Fibroblast of skin of right quadriceps (primary cell): ENCODE measurements at places on chromosomes 7 and 10.

DNA sequence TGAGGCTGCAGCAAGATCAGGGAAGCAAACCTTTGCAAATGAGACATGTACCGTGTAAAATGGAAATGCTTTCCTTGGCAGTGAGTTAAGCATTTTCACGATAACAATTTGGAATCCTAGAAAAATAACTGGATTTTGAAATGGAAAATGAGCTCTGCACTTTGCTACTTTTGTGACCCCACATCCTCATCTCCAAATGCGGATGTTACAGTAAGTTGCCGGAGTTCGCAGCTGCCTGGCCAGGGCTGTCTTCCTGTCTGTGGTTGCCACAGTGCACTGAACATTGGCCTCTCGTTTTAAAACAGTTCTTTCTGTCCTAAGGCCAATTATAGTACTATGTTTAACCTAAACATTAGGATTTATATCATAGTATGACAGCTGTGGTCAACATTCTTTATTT, 136.2 kb upstream of the FZD8 start:
- no peak for DNase-seq

- peak; percentile 75 for DNase-seq
Observed at GRCh38 chr10:12540341-12540781, 191.0 kb downstream of the CAMK1D start.

GRCh38 chr10:64486149-64486548, 964.9 kb downstream of the REEP3 start:
- peak; percentile 86 for DNase-seq

DNA sequence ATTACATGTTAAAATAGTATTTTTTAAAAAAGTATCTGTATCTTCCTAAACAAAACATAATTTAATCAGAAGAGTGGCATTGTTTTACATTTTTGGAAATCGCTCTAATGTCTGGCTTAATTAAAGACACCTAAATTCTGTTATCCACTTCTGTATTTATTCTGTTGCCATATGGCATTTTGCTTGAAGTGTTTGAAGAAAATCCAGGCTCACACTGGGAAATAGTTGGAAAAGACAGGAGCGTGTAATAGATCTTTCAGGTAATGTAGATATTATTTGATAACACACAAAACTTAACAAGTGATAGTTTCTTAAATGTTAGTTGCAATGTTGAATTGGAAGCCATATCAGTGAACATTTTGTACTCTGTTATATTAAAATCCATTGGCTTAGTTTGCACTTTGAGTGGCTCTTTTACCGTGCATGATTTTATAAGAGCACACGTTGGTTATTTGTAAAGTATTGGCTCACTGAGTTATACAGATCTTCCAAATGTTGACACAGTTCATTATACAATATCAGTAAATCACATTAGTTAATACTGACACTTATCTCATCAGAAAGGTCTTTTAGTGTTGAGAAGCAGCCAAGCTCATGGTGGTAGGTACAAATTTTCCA, 128.4 kb upstream of the NPVF start:
- no peak for DNase-seq

DNA sequence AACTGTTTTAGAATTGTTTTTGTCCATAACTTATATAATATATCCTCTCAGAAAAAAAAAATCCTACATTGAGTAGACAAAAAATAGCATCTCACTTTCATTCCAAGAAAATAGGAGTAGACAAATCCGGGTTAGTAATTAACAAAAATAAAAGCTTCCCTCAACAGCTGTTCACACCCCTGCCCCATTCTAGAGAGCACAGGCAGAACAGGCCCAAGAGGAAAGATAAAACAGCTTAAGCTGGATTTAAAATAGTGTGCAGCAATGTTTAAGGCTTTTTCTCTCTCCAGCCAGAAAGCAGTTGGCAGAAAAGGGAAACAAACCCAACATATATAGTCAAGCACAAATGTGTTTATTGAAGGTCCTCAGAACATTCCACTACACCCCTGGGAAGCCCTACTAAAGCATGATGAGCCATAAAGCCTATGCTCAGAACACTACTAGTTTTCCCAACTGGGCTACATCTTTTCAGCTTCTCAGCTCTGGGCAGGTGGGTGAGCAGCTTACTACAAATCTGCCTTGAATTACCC, 189.9 kb downstream of the MTERF1 start:
- DNase-seq = no peak

- no peak for DNase-seq
Observed at GRCh38 chr10:62306663-62307062, 38.0 kb upstream of the RTKN2 start.

DNA sequence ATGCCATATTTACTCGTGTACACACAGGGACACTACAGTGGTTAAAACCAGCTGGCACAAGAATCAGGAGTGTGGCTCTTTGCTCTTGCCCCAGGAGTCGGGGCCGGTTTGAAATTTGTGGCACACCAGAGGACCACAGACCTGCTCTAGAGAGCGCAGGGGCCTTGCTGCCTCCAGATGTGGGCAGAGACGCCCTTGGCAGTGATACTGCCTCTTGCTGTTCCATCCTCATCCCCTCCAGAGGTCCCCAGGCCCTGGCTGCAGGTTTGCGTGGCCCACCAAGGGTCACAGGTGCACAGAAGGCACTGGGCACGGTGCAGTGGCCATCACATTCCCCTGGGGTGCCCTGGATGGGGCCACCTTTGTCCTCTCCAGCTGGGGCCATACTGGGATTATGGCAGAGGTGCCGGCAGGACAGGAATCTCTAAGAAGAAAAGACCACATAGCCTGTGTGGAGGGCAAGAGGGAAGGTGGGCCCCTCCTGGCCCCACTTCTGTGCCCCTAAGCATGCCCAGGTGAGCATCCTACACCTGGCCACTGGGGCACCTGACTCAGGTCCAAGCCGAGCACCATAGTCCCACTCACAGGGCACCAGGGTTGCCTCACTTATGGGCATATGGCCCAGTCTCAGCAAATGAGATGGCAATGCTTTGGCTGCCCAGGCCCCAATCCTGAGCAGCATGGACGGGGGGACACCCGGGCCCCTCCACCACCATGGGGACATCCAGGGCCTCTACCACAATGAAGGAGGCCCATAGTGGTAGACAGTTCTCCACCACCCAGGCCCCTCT, 45.6 kb downstream of the FOXL3 start:
- DNase-seq = no peak
